ENCODE measurements at places on chromosomes 16 and 17. TPM values are rescaled to one million over a fixed set of nuclear protein-coding genes. Genes with fewer than 3 reads are reported as not detected.

- no peak for DNase-seq
Measured at GRCh38 chr17:62722625-62723024, 85.5 kb downstream of the MARCHF10 start.

DNA sequence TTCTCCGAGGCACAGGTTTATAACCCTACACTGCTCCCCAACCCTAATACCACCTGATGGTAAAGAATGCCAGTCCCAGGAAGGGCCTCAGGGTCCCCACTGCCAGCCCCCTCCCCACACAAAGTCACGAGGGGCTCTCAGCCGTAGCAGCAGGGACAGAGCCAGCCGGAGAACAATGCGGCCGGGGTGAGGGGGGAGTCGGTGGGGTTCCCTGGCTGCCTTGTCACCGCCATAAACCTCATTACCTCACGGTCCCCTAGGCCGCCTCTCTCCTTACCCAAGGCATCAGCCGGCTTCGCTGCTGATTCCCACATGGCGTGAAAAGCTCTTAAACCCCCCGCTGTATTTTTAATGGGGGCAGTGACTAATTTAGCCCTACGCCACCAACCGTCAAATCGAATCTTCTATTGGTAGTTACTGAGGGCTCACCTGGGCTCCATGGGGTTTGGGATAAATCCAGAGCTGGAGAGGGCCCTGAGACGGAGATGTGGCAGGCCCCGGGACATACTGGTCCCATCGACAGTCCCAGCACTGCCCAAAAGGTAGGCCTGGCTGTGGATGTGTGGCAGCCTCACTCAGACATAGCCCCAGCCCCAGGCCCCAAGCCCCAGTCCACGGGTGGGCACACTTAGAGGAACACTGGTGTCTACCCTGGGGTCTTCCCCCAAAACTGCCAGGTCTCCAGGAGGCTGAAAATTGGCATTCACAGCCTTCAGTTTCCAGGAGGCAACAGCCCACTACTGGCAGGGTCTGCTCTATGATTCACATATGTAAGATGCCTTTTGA, 115.3 kb downstream of the C16orf78 start:
- no peak for DNase-seq

- peak; percentile 69 for DNase-seq
Measured at GRCh38 chr16:67161595-67162058, 1.9 kb downstream of the FBXL8 start.

DNA sequence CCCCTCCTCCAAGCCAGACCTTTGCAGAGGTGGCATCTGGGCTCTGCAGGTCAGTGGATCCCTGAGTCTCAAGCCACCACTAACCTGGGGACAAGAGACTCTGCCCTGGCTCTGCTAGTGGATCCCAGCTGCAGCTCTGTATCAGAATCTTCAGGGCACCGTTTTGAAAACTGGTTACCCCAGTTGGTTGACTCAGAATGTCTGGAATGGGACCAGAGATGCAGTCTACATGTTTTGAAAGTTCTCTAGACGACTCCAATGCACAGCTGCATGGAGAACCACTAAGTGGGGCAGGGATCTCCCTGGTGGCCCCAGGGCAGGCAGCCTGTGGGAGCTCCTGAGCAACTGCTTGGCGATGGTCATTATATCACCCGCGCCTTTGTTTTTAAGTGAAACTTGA, 34.1 kb upstream of the ADORA2B start:
- no peak for DNase-seq

Gene WSCD1
- 11.2 TPM for total RNA-seq
